ENCODE measurements at places on chromosomes 4 and X. TPM values are rescaled to one million over a fixed set of nuclear protein-coding genes. Genes with fewer than 3 reads are reported as not detected.

- no peak for DNase-seq
These were observed 511 bp upstream of the DUSP21 start for GRCh38 chrX:44843318-44843702.

- DNase-seq: no peak
These were observed 10.4 kb downstream of the CASK start for GRCh38 chrX:41912923-41913322.

DNA sequence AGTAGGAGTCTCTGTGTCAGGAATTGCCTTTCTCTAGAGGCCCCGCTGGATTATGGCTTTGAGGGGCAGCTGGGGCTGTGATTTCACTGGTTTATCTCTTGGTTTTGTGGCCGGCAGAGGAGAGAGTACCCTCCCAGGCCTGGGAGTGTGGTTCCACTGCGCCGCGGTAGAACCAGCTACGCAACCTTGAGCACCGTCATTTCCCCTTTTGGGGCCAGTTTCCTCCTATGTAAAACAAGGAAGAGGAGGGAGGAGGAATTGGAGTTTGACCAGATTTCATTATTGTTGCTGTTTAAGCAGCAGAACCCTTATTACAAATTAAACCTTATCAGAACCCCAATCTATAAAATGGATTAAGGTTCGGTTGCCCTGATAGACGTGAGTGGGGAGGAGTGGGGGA lies 4.4 kb downstream of the SOX3 start:
- no peak for DNase-seq

- DNase-seq: no peak
These were observed 2017.6 kb upstream of the IGFBP7 start for GRCh38 chr4:59127743-59128142.

- no peak for DNase-seq
These were observed 108.7 kb upstream of the PLS3 start for GRCh38 chrX:115452251-115452650.

DNA sequence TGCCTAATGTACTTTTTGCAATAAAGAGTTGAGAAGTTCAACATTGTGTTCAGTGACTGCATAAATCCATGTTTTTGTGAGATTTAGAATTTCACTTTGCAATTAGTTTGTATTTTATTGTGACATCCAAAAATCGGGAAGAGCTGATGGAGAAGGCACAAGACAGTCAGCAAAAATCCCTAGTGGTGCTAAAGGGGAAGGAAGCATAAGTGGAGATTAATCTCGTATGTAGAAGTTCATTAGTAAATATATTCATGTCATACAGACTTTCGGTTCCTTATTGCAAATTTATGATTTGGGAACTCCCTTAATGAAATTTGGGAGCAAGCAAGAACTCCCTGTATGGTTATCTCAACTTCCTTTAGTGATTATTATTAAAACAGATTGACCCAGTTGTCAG lies 57.8 kb upstream of the SLC39A8 start:
- no peak for DNase-seq

DNA sequence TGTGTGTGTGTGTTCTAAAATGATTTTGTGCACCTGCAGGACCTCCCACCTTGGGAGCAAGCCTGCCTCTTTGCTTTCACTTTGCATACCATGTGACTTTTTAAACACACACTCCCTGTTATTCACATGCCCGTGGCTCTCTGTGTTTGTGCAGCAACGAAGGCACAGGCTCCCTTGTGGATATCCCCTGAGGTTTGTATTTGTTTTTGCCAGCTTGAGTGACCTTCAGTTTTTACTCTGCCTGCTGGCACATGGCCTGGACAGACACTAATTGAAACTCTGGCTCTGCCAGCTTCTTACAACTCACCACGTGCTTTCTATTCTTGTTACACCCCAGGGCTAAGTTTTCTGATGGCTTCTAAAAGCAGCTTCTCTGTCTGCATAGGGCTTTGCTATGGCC lies 885.8 kb downstream of the SH3BGRL start:
- no peak for DNase-seq

- no peak for DNase-seq
These were observed 49.6 kb downstream of the GRIA2 start for GRCh38 chr4:157270108-157270507.

GRCh38 chrX:77595848-77596247 lies 148.7 kb downstream of the FGF16 start:
- no peak for DNase-seq

- no peak for DNase-seq
These were observed 43.7 kb downstream of the FAM114A1 start for GRCh38 chr4:38911257-38911656.

DNA sequence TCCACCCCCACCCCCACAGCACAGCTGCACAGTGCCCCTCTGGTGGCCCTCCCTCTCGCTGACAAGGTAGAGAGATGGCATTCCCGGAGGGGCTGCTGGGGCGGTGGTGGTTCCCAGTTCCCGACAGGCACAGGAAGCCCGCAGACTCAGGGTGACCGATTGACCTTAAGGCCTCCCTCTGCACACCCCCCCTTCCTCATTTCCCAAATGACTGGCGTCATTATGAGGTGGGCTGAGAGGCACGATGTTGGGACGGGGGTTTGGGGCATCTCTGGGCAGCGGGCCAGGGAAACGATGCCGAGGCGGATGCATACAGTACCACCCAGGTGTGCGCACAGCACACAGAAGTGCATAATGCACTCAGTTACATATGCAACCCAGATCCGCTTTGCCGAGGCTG lies 3.5 kb upstream of the TIMP1 start:
- no peak for DNase-seq

PABPC5 gene
- not detected for total RNA-seq

RTL5 gene
- total RNA-seq: 0.25 TPM

DOK7 gene
- not detected for total RNA-seq

PAGE2B gene
- total RNA-seq: 1.1 TPM
